ENCODE measurements at places on chromosomes 2 and 18.
A peak's percentile ranks its signal among the peaks of the same experiment; 100 is the strongest.

- no peak for DNase-seq
These were observed 136.2 kb downstream of the THADA start for GRCh38 chr2:43459446-43460173.

DNA sequence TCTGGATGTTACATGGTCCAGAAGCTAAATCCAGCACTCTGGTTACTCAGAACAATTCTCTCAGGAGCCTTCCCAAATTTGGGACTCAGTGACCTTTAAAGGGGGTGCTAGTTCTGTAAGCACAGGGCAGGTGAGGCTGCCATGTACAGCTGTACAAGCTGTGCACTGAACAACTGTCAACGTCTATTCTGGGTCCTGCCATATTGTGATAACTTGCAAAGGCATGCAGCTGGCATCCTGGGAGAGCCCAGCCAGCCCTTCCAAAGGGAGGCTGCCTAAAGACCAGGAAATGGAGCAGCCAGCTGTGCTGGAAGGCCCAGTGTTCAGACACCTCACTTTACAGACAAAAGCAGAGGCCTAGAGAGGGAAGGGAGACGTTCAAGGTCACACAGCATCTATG is 204.8 kb downstream of the KLHL29 start:
- no peak for DNase-seq

- DNase-seq, result no peak
These were observed 19.2 kb downstream of the CMPK2 start for GRCh38 chr2:6846540-6846939.

DNA sequence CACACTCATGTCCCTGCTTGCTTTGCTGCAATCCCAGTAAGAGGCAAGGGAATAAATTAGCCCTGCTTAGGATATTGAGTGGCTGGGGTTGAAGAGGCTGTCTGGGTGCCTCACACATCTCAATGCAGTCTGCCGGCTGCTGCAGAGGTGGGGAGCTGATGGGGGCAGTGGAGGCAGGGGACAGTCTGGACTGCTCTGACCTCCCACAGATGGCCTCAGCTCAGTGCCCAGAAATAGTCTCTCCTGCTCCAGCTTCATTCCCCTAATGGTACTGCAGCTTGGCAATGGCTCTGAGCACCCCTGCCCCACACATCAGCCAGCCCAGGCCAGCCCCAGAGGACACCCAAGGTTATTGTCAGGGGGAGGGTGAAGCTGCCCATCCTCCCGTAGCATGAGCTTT is 21.5 kb upstream of the TNS1 start:
- DNase-seq, result no peak

DNA sequence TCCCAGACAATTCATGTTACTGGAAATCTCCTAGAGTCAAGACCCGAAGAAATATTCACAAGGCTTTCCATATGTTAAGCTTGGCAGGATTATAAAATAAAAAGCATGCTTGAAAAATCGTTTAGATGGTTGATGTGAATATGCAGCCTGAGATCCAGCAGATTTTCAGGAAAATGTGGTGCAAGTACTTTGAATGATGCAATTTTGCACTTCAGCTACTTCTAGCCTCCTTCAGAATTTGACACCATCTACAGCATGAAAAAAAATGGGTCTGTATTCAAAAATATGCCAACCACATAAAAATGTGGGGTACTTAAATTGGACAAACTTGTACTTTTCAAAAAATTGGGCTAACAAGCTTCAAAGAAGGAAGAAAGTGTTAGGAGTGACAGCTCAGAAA is 340.6 kb upstream of the DCC start:
- DNase-seq, result no peak

GRCh38 chr2:80012061-80012460 is 292.5 kb downstream of the LRRTM1 start:
- no peak for DNase-seq

- no peak for DNase-seq
These were observed 22.7 kb upstream of the ACTG2 start for GRCh38 chr2:73870084-73870483.

DNA sequence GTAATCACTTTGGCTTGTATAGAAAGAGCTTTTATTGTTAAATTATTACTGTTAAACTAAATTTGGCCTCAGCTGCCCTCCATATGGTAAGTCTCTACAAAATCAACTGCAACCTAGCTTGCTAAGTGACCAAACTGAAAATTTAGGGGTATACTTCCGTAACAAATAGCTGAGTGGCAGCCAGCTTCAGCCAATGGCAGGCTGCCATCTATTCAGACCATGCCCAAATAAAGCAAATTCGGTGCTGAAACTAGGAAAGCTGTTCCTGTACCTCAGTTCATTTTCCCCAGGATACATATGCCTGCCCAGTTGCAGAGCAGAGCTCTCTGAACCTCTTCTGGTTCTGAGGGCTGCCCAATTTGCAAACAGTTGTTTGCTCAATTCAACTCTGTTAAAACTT is 94.8 kb downstream of the EML6 start:
- DNase-seq, result no peak

DNA sequence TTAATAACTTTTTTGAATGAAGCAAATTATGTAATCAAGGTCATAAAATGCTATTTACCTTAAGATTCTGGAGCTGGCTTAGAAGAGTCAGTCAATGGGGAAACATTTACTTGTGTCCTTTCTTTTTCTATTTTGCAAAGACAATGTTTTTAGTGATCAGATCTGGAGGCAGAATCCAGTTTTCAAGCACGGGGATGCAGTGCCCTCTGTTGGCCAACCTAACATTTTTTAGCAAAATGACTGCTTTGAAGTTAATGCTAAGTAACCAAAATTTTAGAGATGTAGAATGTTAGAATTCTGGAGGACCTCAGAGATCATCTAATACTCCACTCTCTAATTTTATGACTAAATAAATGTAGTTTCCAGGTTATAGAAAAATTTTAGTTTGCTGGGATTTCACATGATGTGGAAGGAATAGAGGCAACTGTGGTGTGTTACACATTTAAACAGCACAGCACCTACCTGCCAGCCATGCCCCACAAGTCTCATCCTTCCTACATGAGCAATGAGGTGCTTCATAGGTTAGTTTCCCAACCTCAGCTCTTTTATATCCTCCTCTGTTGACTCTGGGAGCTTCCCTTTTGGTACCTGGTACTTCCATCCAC is 23.6 kb upstream of the SLC9A4 start:
- peak; percentile 42 for DNase-seq

DNA sequence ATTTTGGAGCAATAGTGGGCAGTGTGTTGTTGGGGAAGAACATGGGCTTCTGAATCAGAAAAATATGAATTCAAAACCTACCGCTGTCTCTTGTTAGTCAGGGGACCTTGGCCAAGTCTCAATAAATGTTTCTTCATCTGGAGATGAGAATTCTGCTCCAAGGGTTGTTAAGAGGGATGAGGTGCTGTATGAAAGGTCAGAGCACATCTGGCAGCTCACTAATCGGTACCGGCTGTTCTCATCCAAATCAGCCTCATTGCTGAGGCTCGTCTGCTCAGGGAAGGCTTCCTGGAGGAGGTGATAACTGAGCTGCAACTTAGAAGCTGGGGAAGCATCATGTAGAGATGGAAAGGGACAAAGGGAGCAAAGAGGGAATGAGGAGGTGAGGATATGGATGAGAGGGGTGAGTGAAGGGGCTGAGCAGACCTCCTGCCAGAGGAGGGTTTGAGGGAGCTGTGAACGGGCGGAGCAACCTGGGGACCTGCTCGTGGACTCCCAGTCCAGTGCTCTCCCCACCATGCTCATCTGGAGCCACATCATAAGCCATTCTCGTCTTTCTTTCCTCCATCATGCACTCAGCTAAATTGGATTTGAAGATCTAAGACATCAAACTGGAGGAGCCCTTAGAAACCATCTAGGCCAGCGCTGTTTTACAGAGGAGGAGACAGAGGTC is 47.4 kb downstream of the GREB1 start:
- no peak for DNase-seq

DNA sequence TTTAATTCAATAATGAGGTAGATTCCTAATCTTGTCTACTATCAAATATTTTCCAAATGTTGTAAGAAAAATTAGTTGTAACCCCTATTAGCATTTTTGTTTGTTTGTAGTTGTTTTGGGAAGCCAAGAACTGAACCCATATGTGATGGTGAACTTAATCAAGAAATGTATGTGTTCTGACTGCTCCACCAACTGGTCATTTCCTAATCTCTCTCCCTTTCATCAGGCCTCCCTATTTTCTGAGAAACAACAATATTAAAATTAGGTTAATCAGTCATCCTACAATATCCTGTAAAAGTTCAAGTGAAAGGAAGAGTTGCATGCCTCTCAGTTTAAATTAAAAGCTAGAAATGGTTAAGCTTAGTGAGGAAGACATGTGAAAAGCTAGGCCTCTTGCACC is 504.0 kb downstream of the EPHA4 start:
- DNase-seq, result no peak

GRCh38 chr2:63842149-63843061 is 709 bp downstream of the UGP2 start:
- DNase-seq, result no peak

DNA sequence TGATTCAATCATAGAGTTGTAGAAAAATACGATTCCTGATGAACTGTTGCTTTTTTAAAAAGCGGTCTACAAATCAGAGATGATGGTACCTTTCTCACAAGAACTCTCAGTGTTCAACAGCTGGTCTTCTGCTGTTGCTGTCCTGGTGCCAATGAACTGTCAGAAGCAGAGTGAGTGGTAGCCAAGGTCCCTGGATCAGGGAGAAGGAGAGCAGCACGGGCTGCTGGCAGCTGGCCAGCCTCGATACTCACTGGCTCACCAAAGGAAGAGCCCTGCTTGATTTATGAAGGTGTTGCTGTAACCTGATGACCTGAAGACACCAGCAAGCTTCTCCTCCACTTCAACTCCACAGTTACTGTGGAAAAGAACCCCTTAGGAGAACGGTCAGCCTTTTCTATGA is 300.8 kb upstream of the SOX11 start:
- DNase-seq, result no peak
